Ovary (tissue), 10 donors: ENCODE measurements at places on chromosomes 7 and 10.

DNA sequence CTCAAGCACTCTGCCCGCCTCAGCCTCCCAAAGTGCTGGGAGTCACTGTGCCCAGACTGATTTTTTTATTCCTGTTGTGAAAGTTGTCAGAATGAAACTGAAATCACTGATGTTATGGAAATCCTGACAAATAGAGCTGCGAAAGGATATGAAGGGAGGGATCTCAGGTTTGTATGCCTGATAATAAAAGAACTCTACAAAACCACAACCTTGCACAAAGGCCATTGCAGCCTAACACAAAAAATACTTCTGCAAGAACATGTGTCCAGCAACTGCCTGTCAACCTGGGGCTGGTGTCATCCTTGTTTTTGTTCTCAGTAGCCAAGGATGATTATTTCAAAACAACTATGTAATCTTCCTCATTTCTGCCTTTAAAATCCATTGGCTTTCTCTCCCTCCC is 126.1 kb downstream of the NEBL start:
- no peak for DNase-seq

DNA sequence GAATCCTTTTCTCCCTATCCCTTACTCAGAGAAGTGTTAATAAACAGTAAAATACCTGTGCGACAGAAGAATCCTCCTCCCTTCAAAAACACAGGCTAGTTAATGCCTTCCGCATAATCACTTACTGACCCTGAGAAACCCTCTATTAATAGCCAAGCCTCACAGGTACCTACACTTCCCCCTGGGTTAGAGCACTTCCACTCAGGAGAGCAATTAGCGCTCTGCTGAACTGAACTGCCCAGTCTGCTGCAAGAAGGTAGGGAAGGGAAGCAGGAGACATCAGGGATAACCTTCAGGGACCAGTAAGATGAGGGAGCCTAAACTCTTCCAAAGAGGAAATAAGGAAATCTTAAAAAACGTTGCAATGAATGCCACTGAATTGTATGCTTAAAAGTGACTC is 39.6 kb downstream of the KIAA1549 start:
- DNase-seq, result no peak

DNA sequence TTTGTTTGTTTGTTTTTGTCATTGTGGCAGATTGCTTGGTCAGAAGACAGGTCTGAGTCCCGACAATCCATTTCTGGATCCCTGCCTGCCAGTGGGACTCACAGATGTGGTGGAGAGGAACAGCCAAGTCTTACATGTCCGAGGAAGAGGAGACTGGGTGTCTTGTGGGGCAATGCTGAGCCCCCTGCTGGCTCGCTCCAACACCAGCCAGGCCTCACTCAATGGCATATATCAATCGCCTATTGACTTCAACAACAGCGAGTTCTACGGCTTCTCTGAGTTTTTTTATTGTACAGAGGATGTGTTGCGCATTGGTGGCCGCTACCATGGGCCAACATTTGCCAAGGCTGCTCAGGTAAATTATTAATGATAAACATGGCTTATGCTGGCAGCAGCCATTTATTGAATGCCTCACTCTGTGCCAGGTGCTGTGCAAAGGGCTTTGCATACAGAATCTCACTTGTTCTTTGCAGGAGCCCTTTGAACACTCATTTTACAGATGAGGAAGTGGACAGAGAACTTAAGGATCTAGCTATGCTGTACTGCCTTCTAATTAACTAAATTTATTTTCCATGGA is 33.3 kb downstream of the COX15 start:
- no peak for DNase-seq

DNA sequence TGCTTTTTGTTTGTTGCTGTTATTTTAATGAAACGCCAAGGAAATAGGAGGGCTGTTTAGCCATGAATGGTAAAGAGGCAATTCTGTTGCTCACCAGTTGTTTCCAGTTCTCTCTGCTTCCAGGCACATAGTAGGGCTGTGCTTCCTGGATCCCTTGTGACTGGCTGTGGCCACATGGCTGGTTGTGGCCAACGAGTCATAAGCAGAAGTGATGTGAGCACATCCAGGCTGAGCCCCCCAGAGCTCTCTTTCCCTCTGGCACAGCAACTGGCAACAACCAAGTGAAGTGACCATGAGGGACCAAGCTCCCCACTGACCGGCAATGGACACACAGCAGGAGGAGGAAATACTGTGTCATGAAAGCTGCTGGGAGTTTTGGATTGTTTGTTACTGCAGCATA is 10.3 kb downstream of the GRID1 start:
- no peak for DNase-seq

GRCh38 chr7:99440195-99440594 is 1.5 kb downstream of the CPSF4 start:
- DNase-seq, result no peak

GRCh38 chr10:91006752-91007346 is 86.0 kb upstream of the ANKRD1 start:
- no peak for DNase-seq

GRCh38 chr10:30647089-30647488 is 17.5 kb upstream of the LYZL2 start:
- DNase-seq, result no peak
